GM06990 (cell line): ENCODE measurements at places on chromosomes 5 and 9.

GRCh38 chr9:133403766-133404453, 13.9 kb downstream of the REXO4 start:
- no peak for DNase-seq

GRCh38 chr5:111667128-111667736, 89.8 kb downstream of the NREP start:
- no peak for DNase-seq

GRCh38 chr9:35891646-35892045, 14.4 kb upstream of the HRCT1 start:
- no peak for DNase-seq

DNA sequence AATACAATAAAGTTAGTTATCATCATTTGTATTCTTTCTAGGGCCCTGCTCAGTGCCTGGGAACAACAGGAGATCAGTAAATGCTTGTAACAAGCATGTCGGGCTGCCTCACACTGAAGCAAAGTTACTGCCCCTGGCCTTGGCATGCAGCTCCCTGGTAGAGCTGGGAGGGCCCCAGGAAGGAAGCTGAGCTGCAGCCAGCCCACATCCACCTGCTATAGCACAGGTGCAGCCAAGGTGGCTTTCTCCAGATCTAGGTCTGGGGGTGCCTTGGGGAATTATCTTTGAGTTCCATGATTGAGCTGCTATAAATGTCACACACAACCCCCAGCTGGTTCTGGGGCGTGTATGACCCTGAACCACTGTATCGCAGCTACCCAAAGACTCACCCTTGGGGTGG, 293.4 kb upstream of the MSX2 start:
- DNase-seq: no peak

DNA sequence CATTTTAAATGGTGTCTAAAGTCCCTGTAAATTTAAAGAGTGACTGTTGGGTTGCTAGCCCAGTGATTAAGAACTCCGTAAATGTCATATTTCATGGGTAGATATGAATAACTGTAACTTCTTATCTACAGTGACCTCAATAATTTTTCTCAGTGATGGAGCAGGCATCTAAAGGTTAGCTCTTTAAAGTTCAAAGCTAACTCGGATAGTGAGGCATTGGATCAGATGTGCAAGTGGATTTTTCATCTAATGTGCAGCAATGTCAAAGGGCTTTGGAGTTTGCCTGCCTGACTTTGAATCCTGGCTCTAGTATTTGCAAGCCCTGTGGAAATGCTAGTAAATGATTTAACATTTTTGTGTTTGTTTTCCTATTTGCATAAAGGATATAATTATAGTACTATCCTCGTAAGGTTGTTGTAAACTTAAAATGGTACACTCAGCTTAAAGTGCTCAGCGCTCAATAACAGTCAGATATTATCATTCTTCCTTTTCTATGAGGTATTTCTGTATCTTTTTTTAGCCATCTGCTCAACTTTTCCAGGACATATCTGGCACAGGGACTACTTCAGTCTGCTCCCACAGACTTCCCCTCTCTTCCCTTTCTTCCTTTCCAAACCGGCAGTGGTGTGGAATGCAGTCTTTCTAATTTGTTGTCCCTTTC, 163.7 kb upstream of the ELL2 start:
- no peak for DNase-seq

DNA sequence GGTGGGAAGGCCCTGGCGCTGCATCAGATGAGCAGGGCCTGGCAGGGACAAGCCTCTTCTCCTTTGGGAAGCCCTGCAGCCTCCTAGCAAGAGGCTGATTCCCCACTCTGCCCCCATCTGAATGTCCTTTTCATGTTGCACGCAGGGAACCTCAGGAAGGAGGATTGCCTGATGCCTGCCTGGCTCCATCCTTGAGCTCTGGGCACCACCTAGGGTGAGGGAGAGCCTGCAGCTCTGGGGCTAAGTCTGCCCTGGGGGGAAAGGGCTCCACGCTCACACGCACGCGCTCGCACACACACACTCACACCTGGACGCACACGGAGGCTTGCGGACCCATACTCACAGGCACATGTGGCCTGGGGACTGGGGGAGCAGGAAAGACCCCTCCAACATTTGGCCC, 86.6 kb downstream of the LMX1B start:
- DNase-seq: no peak

- DNase-seq: no peak
Measured at GRCh38 chr9:37381094-37381741, 41.3 kb upstream of the GRHPR start.

DNA sequence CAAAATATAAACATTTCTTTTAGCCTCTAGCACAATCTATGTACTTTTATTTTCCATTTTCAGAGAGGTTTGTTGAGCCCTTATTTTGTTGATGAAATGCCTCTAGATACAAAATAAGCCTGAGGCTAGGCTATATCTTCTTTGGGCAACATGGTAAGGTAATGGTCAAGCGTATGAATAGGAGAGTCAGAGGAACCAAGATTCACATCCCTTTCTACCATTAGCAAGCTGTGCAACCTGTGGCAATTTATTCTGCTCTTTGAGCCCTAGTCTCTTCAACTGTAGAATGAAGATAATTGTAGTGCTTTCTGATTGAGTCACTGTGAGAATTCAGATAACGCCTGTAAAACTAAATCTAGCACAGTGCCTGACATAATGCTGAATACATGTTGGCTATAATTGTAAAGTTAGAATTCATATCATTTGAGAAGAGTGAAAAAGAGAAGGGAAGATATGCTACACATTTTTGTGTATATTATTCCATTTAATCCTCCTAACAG, 412.5 kb downstream of the CCDC171 start:
- no peak for DNase-seq

DNA sequence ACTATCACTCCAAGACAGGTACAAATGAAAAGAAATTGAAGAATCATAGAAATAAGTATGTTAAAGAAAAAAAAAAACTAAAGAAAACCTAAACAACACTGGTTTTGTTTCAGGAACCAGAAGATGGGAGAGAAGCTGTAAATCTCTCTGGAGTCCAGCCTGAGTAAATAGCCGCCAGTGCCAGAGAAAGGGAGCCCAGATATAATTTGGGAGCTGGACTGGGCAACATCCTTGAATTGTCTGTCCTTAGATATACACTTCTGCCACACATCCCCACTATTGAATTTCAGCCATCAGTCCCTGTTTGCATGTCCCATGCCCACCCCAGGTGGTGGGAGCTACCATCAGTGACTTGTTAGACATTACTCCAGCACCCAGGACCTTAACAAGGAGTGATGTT, 979.6 kb downstream of the DTWD2 start:
- DNase-seq: no peak

- DNase-seq: no peak
Measured at GRCh38 chr9:33818167-33818846, 1.3 kb downstream of the UBE2R2 start.

- no peak for DNase-seq
Measured at GRCh38 chr9:112554516-112554915, 67.9 kb downstream of the KIAA1958 start.

DNA sequence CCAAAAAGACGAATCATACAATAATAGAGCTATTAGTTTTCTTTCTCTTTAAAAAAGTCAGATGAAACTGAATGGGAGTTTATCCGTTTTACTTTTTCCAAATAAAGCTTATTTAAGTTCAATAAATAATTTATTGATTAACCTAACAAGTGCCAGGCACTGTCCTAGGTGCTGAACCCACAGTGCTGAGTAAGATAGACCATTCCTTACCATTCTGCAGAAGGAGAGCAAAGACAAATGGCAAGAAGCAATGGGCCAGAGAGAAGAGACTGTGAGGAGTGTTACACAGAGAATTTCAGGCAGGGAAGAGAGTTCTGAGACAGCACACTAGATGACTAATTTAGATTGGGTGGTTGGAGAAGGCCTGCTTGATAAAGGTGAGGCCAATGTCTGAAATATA, 127.2 kb downstream of the AUH start:
- DNase-seq: no peak

DNA sequence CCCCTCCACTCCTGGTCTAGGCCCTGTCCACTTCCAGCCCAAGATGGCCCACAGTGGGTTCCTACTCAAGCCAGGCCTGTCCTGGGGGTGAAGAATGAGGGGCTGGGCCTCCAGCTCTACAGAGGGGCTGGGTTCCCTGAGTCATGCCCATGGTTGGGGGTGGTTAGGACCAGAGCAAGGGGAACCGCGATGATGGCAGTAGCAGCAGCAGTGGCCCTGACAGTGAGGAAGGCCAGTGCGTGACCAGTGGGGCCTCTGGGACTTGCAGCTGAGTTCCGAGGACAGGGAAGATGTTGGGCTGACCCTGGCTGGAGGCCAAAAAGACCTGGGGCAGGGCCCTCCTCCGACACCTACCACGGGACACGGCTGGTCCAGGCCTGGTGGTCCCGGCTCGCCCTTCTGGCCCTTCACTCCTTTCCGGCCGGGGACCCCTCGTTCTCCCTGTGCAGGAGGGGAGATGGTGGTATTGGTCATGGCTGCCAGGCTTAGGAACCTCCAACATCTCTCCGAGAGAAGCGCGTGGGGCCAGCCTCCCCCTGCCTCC, 9.2 kb upstream of the PHYKPL start:
- DNase-seq: no peak

GRCh38 chr9:91930475-91930874, 19.6 kb downstream of the ROR2 start:
- DNase-seq: no peak

DNA sequence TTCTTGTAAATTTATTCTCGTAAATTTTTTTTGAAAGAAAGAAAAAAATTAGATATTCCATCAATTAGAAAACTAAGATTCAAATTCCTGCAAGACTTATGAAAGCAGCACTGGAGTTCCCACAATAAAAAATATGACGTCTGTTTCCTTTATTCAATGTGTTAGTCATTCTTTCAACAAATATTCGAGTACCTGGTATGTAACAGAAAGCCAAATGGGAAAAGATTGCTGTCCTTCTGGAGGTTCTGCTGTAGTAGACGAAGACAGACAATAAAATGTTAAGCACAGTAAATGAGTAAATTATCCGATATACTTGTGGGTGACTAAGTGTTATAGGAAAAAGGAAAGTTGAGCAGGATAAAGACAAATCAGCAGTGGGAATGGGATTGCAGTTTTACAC, 92.2 kb downstream of the ADAMTSL1 start:
- no peak for DNase-seq

- DNase-seq: no peak
Measured at GRCh38 chr5:10588779-10589447, 25.0 kb downstream of the ANKRD33B start.

DNA sequence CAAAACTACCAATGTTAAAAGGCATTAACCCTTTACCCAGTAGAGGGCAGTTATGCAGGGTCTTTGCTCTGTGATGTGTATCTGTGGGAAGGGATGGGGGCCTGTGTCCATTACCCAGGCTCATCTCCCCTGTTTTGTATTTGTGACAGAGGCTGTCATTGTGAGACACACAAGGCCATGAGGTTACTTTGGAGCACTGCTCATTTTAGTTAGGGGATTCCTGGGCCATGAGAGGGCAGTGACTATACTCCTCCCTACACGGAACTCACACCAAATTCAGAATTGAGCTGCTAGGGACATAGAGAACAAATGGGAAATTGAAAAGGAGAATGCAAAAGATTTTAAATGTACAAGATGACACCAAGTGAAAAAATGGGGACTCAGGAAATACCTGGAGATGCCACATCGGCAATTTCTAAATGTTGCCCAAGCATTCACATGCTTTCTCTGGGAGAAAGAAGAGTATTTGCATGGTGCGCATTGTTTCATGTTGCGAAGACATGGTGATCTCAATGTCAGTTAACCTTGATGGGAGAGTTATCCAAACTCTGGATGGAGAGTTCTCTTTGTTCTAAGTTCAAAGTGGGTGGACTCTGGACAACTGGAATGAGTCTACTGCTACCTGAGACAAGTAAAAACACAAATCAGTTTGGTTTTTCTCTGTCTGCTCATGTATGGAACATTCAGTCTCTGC, 32.5 kb downstream of the C9orf152 start:
- no peak for DNase-seq

DNA sequence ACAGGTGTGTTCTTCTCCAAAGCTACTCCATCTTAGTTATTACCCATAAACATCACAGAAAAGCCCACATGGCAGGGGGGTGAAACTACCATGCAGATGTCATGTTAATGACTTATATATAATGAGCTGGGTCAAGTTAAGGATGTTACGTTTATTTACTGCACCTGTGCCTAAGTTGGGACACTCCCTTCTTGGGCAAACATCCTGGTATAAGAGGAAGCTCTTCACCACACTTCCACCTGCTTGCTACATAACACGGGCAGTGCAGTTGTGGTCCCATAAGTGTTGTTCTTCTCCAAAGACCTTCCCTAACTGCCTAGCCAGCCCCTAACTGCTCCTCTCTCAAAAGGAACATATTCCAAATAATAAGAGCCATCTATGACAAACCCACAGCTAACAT, 9.3 kb upstream of the ZCCHC9 start:
- no peak for DNase-seq

GRCh38 chr5:180865981-180866695, 5.1 kb upstream of the ZFP62 start:
- DNase-seq: no peak

GRCh38 chr5:50814556-50814955, 148.1 kb downstream of the PARP8 start:
- no peak for DNase-seq

- DNase-seq: no peak
Measured at GRCh38 chr9:81759680-81760215, 70.4 kb upstream of the TLE1 start.

DNA sequence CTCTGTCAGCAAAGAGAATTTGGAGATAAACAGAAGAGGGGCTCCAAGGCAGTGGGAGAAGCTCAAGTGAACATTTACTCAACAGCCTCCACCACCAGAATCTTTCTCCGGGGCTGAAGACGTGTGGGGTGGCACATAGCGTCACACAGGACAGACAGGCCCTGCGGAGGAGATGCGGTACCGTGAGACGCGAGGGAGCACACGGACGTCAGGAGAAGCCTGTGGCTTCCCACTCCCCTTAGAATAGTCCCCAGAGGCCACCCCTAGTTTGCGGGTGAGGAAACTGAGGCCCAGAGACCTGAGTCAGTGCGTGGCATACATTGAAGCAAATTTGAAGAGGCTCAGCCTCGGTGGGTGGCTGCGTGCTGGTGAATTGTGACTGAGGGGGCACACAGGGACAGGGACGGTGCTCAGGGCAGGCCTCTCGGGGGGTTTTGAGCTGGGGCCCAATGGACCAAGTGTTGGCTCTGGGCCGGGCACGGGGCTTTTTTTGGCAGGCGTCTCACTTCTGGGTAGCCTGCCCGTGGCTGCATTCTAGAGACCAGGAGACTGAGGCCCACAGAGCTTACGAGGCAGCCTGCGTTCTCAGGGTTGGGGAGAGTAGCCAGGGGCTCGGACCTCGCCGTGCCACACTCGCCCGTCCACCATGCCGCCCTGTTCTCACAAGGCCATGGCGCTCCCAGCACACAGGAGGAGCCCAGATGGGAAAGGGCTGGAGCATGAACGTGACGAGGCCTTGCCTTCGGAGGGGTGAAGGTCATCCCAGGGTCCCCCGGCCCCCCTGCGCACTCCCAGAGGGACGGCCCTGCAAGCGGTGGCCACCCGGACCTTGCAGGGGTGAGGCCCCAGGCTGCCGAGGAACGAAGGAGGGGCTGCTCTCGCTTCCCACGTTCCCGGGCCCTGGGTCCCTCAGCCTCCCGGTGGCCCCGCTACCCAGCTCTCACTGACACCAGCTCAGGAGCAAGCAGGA, 220.6 kb downstream of the C9orf50 start:
- DNase-seq: no peak

- DNase-seq: no peak
Measured at GRCh38 chr9:101970609-101971008, 232.2 kb upstream of the GRIN3A start.

GRCh38 chr9:18979367-18979766, 53.6 kb downstream of the SAXO1 start:
- no peak for DNase-seq
